ENCODE measurements at places on chromosomes 7 and 10.

DNA sequence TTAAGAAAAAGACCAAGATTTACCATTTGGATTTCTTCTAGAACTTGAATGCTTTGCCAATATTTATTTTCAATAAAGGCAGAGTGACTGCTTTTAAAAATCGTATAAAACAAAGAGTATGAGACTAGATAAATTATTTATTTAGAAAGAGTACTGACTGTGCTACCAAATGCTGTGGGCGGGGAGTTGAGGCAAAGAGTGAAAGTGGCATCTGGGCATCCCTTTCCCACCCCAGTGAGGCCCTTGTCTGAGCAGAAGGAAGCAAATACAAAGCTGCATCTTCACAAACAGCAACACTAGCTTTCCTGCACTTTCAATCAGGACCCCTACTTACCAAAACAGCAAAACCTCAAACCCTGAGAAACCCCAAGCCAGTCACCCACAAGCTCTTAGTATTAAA is 34.9 kb downstream of the ITGB1 start:
- no peak for DNase-seq

DNA sequence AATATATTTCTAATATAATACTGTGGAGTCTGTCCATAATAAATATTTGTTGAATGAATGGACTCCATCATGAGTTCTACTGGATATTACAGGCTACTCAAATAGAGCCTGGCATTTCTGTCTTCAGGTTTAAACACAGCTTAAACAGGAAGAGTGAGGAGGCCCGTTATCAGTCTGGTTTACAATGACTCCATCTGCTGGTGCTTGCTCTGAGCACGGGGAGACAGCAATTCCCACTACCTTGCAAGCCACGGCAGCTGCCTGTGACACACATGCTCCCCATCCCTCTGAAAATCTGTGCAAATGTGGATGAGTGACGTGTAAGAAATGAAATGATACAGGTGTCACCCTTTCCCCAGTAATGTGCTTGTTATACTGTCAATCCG is 293.5 kb upstream of the IMMP2L start:
- DNase-seq: peak; percentile 61

GRCh38 chr10:22764639-22765038 is 50.3 kb upstream of the PIP4K2A start:
- no peak for DNase-seq

- no peak for DNase-seq
Measured at GRCh38 chr10:104103956-104104355, 18.0 kb upstream of the SFR1 start.

DNA sequence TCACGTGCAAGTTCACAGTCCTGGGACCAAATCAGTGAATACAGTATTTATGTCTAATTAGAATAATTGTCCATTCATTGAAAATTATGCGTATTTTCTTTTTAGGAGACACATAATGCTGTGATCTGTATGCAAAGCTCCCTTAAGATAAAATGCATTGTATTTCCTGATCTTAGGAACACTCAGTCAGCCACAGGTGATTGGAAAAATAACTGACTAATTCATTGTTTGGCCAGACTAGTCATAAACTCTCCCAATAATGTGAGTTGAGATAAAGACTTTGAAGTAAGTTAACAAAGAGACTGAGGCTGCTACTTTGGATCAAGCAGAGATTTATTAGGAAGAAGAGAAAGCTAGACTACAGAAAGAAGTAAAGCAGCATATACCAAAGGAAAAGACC is 182.2 kb downstream of the GNAI1 start:
- DNase-seq: no peak

DNA sequence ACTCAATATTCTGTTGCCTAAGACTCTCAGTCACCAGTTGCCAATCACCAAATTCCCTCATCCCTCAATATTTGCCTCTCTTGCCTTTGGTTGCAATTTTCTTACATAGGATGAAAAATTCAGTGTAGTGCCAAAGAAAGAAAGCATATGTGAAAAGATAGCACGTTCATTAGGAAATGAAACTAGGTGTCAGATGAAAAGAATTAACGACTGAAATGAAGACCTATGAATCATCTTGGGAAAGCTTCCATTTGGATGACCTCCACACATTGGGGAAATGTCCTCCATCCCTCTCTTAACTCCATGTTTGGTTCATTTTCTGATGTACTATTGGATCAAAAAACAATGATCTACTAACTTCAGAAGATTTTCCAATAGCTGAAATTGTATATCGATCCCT is 145.1 kb upstream of the MEOX2 start:
- DNase-seq: no peak

DNA sequence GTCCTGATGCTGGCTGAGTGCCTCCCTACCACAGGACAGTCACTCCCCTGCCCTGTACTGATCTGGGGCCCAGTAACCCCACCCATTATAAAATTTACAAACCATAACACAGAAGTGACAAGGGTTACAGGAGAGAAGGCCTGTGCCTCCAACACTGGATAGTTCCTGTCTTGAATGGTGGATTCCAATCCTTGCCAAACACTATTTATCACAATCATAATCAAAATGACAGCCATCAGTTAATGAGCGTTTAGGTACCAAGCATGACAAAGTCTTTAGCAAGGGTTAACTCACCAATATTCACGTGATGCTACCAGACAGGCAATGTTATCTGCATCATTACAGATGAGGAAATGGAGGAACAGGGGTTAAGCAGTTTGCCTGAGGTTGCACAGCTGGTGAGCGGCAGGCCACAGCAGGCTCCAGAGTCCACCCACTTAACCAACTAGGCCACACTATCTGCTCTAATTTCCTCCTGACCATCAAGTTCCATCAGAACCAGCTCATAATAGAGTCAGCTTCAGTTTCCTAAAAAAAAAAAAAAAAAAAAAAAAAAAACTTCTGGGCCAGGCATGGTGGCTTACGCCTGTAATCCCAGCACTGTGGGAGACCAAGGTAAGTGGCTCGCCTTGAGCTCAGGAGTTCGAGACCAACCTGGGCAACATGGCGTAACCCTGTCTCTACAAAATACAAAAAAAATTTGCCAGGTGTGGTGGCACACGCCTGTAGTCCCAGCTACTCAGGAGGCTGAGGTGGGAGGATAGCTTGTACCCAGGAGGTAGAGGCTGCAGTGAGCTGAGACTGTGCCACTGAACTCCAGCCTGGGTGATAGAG is 14.2 kb downstream of the PDLIM1 start:
- no peak for DNase-seq

DNA sequence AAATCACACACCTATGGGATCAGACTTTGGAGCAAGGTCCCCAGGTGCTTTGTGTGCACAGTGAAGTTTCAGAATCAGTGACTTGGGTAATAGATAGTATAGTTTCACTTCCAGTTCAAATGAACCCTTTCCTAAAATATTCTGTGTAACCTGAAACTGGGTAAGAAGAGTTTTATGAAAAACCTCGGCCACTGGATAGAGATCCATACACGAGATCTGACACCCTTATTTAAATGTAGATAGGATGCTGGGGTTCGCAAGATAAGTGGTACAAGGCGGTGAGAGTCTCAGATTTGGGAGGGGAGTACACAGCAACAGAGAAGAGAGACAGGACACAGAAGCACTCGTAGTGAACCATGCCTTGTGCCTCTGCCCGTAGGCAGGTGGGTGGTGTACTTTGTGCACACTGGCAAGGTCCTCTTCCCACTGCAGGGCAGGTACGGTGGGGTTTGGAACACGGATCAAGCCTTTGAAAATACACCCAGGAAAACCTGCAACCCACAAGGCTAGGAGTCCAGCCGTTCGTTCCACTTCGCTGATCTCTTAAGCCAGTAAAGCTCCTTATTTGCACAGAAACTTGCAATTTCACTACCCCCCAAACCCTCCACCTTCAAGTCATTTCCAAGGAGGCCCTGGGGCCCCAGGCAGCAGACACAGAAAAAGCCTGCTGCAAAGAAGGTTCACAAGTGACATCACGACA is 162.8 kb downstream of the USP6NL start:
- no peak for DNase-seq

DNA sequence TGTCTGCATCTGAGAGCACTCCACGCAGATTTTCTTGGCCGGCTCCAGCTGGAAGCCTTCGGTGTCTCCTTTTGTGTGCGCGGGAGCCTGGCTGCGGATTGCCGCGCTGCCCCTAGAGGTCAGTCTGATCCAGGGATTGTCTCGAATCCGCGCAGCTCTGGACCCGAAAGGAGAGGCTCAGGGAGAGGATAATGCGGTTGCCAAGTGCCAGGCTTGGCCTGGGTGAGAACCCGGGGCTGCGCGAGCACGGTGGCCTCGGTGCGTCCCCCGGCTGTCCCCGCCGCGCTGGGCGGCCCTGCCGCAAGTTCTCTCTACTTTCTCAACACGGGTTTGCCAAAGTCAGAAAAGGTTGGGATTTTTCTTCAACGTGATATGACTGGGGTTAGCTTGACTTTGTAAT is 140.9 kb downstream of the ADCYAP1R1 start:
- peak; percentile 25 for DNase-seq

DNA sequence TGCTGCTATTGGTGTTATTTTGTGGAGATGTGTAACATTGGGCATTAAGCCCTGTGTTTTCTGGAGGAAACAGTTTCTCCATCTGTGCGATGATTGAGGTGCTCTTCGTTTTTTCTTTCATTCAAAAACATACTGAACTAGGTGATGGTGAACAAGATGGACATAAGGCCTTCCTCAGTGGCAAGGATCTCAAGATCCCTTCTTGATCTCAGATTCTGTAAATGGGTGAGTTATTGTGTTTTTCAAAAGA is 759 bp upstream of the ELAPOR2 start:
- no peak for DNase-seq

DNA sequence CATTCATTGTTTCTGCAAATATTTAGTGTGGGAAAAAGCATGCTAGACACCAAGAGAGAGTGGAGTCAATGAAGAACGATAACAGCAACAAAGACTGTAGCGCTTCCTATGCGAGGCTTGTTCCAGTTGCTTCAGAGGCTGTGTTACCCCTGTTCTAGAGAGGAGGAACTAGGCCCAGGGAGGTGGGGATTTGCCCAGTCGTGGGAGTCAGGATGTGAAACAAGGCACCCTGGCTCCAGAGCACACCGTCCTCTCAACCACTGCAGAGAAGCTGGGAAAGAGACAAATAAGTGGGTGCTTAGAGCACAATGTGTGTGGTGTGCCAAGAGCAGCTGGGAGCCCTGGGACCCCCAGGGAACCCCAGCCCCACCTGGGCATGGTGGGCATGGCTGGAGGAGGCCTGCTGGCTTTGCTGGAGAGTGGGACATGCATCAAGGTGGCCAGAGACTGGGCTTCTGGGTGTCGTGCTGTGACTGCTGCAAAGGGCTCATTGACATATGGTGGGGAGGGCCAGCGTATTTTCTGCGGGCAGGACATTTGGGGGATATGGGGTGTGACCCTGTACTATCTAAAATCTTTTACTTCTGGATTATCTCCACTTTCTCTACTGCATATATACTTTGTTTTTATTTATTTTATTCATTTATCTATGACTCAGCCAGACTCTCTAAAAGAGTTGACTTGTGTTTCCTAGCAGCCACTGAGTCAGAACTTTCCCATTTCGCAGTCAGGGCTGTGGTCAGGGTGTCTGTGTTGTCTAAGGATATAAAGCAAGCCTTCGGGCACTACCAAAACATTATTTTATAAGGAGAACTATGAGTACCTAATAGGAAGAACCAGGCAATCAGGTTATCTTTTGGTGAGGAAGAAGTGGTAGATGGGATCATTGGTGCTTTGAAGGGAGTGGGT is 95.4 kb downstream of the TCF7L2 start:
- peak; percentile 83 for DNase-seq

DNA sequence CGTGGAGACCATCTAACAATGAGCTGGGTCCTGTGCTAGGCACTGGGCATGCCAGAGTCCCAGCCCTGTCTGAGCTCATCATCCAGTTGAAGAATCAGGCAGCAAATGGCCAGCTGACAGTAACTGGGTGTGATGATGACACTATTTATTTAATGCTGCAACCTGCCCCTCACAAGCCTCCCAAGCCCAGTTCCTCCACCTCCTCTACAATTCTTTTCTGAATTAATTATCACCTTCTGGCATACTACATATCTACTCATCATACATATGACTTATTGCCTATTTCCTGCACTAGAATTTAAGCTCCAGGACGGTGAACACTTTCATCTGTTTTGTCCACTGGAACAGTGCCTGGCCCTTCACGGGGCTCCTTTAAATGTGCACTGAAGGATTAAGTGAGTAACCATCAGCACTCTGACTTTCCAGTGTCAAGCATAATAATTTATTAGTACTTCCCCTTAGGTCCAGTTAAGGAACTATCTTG is 96.7 kb upstream of the LAMB4 start:
- no peak for DNase-seq

DNA sequence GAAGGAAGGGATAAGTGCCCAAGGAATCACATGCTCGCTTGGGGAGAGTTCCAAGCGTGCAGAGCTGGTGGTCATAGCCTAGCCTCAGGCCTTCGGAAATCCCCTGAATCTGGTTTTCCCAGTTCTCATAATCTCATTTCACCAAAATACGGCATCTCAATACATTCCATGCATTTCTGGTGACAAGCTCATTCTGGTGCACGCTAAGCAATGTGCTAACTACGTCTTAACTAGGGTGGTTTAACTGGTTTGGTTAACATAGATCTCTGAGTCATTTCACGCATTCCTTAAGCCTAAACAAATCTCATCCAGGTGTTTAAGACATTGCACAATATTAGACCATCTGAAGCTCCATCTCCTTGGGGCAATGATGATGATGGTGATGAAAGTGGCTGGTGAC is 72.9 kb upstream of the STEAP1B start:
- peak; percentile 45 for DNase-seq

- no peak for DNase-seq
Measured at GRCh38 chr10:103969857-103970627, 3.1 kb downstream of the SLK start.

DNA sequence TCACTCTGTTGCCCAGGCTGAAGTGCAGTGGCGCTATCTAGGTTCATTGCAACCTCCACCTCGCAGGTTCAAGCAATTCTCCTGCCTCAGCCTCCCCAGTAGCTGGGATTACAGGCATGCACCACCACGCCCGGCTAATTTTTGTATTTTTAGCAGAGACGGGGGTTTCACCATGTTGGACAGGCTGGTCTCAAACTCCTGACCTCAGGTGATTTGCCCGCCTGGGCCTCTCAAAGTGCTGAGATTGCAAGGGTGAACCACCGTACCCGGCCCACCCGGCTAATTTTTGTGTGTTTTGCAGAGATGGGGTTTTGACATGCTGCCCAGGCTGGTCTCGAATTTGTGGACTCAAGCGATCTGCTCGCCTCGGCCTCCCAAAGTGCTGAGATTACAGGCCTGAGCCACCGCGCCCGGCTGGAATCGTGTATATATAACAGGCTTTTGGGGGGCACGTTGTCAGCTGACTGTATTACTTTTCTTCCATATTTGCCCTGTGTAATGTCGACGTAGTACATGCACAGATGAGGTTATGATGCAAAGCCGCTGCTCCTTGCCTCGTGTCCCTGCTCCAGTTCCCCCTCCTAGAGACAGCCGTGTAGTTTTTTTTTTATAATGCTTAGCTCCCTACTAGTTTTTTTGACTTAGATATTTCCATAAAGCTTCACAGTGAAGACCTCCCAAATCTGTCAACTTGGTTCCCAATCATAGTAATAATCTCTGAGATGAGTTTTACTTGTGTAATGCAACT is 883 bp upstream of the TRA2A start:
- no peak for DNase-seq

DNA sequence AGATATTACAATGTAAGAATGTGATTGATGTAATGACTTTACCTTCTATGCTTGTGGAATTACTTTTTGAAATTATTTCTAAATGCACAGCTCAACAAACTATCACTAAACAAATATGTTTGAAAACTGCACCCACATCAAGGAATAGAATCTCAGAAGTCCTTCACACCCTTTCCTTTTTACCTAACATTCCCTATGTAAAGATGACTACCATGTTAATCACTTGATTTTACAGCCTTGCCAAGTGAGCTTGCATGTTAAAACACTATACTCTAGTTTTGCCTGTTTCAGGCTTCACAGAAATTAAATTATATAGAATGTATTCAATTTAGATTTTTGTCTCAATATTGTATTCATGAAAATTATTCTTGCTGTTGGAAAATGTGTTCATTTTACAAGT is 1169.4 kb upstream of the CELF2 start:
- no peak for DNase-seq

Data from foreskin fibroblast (primary cell).